ENCODE measurements at places on chromosomes 5 and 9. TPM values are rescaled to one million over a fixed set of nuclear protein-coding genes. Genes with fewer than 3 reads are reported as not detected.

SCGB3A2 gene
- total RNA-seq: not detected

GABRA6 gene
- total RNA-seq: not detected

FOXD4L5 gene
- total RNA-seq: 0.52 TPM

REEP2 gene
- 0.81 TPM for total RNA-seq

SARDH gene
- not detected for total RNA-seq

NIM1K gene
- total RNA-seq: not detected

PIP5KL1 gene
- 5.7 TPM for total RNA-seq

GRCh38 chr5:92992073-92992472 lies 588.9 kb downstream of the NR2F1-AS1 start:
- no peak for DNase-seq

DNA sequence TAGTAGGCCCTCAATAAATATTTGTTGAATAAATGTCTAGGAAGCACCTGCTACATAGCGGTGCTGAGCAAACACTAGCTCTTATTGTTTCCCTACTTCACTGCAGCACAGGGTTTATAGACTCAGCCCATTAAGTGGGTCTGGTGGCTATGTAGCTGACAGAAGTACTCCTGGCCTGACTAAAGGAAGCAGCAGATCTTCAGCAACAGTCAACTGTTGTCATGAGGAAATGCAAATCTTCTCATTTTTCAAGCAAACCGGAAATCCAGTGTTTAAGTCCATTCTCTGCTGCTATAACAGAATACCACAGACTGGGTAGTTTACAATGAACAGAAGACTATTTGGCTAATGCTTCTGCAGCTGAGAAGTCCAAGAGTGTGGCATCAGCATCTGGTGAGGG lies 2.8 kb upstream of the TEX10 start:
- DNase-seq: no peak

- peak; percentile 6 for DNase-seq
Measured at GRCh38 chr5:95591490-95591901, 28.4 kb upstream of the GPR150 start.

DNA sequence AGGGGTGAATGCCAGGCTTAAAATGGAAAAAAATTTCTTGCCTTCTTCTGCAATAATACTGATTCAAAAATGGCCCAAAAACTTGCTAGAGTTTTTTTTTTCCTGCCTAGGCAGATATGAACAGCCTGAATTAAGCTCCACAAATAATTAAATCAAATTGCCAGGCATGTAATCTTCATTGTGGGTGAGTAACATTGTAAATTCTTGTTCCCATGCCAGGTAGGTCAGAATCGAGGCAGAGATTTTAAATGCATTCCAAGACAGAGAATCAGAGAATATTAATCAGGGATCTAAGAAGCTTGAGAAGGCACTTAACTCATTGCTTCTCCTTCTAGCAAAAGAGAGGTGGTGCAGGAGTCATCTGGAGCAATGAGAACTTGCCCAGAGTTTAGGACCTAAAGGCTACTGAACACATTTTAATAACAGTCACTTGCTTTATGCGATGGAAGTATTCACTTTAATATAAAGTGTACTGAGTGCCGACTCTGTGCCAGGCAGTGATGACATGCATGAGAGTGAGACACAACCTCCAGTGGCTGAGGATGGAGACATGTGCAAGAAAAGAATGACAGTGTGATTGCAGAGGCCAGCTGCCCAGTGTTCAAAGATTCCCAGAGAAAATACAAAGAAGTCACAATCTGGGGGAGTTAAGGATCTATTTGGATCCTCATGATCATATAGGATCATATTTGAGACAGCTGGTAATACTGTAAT lies 102.3 kb downstream of the APBA1 start:
- peak; percentile 46 for DNase-seq

DNA sequence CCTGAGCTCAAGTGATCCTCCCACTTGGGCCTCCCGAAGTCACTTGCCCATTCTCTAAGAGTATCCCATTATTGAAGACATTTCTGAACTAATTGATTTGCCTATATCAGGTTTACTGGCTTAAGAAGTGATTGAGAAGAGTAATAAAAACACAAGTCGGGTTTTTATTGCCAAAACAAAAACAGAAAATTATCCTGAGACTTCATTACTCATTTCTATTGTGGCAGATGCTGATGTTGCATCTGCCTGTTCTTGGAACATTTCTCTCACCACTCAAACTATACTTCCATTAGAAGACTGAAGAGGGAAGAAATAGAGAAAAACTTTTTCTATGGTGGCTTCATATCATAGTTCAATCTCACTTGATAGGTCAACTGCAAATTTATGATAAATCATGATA lies 41.9 kb upstream of the PLPP1 start:
- no peak for DNase-seq

DNA sequence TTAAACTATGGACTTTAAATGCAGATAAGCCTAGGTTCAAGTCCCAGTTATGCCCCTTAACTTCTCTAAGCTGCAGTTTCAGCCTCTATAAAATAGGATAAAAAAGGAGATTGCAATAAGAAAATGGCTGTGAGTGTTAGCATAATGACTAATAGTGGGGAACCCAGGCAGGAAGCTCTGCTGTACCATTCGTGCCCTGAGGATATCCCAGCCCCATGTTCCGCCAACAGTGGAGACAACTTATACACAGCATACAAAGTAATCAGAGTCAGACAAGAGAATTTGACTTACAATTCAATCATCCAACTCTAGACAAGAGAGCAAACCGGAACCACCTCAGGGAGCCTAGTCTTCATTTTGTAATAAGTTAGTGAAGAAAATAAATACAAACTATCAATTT lies 141.5 kb upstream of the FSTL4 start:
- peak; percentile 84 for DNase-seq

DNA sequence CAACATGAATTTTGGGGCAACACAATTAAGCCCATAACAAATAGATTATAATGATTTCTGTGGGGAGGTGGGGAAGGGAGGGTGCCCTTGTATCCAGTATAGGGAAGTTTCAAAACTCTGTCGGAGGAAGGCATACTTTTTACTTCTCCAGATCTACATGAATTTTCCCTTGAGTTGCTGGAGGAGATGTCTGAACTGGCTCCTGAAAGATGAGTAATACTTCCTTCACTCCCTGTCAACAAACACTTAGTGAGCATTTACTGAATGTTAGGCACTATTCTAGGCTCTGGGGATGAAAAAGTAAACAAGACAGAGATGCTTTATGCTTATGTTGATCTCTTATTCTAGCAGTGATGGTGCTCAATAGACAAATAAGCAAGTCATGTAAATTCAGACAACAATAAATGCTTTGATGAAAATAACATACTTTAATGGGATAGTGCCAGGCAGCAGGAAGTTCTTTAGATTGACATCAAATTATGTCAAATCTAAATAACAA lies 197.9 kb upstream of the ANKH start:
- DNase-seq: no peak

DNA sequence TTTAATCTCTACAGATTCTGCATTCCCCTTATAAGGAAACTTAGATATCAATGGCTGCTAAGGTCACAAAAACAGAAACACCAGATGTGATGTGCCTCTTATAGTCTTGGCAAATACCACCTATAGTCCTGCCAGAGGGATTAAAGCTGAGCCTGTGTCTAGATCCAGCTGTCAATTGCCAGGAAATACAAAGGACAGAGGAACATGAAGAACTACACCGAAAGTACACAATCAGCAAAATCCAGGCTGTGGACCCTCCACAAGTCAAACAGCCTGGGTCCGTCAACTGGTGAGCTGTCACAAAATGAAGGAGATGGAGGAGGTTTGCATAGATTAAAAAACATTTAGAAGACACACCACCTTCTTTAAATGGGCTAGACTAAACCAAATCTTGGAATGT lies 85.4 kb downstream of the KLF4 start:
- DNase-seq: no peak

GRCh38 chr9:29514862-29515261 lies 1941.6 kb upstream of the C9orf72 start:
- no peak for DNase-seq

DNA sequence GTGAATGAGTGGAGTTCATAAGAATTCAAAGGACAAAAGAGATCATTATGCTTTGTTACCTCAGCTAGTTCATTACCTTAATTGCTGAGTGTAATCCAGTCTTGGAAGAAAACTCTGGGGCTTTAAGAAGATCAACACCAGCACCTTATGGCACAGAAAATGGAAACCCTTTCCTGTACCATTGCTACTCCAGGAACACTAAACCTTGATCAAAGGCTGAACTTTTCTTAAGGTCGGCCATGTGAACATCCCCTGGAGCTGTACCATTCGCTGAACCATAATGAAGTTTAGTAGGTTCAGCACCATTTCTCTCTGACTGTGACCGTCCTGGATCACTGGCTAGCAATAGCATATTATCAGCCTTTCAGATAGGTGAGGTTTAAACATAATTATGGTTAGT lies 97.4 kb downstream of the PBX3 start:
- DNase-seq: no peak

DNA sequence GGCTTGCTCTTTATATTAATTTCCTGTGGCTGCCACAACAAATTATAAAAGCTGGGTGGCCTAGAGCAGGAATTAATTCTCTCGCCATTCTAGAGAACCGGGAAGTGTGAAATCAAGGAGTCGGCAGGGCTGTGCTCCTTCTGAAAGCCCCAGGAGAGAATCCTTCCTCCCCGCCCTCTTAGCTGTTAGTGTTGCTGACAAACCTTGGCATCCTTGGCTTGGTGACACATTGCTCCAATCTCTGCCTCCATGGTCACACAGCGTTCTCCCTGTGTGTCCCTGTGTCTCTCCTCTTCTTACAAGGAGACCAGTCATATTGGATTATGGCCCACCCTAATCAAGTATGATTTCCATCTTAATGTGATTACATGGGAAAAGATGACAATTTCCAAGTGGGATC lies 55.9 kb upstream of the NEURL1B start:
- DNase-seq: no peak

DNA sequence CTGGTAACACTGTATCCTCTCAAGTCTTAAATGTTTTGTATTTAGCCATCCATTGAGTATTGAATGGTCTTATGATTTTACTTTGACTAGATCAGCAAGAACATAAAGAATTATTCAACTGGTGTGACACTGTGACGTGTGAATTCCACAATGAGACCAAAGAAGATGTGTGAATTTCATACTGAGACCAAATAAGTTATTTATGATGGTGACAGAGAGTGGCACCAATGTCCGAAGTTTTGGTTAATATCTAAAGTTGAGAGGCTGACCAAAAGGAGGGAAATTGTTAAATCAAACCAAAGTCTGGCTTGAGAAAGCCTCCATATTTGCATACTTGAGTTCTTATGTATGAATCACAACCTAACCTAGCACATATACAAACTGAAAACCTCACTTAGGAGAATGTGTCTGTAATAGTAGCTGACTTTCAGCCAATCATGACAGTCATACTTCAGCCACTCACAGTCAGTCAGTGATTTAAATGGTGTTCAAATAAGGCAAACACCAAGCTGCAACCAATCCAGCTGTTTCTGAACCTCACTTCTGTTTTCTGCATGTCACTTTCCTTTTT lies 31.5 kb upstream of the FAM170A start:
- DNase-seq: no peak

DNA sequence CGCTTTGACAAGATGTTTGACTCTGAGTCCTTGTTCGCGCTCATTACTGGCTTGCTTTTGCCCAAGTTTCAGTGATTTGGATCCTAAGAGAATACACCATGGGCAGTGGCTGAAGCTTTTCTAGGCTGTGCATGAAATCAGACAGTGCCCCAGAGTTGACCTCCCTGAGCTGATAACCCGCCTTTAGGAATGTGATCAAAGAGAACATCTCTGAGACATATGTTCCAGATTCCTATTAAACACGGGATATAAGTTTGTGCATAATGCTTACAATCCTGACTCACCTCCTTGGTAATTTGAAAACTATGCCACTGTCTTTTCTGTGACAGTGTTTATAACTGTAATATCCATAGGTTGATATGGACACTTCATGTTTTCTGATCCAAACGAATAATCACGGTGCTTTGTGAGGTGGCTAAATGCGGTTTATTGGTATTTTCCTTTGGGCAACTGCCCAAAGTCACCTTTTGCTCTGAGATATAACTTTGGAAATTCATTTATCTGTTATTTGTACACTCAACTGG lies 732.9 kb downstream of the MTRR start:
- DNase-seq: no peak

DNA sequence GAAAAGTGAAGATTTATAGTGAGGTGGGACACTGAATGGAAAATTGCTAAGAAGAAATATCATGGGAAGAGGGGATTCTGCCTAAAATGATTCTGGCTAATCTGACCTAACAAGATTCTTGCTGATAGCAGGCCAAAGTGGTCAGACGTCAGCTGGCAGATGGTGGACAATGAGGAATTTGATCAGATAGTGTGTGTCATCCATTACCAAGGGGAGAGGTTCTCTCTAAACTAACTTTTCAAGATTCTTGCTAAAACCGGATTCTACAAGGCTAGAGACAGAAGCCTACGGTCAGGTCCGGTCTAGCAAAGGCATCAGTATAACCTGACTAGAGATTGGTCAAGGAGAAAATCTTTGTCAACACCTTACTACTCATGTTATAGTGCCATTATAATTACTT lies 306.0 kb downstream of the ZNF608 start:
- DNase-seq: no peak

GRCh38 chr5:167339205-167339604 lies 952.2 kb upstream of the WWC1 start:
- DNase-seq: no peak

- no peak for DNase-seq
Measured at GRCh38 chr9:69621730-69622460, 50.3 kb downstream of the APBA1 start.

GRCh38 chr5:168951769-168952168 lies 349.2 kb downstream of the SLIT3 start:
- no peak for DNase-seq

DNA sequence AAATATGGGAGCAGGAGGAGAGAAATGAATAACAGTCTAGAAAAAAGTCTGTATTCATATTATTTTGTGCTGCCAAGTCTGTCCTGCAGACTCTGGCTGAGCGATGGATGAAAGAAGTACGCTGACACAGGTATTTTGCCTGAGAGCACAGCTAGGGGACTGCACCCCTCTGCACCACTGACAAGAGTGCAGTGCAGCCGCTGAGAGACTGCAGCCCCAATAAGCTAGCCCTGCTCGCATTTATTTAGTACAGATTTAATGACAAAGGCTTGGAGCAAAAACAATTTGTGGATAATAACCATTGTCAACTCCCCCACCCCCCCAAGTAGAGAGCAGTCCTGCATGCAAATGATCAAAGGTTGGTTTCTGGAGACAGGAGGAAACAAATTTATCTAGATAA lies 13.3 kb upstream of the MRPS30 start:
- no peak for DNase-seq

GRCh38 chr5:66238435-66238834 lies 94.3 kb downstream of the SREK1 start:
- DNase-seq: no peak

All from MCF 10A (cell line).